ENCODE measurements at places on chromosomes 1 and 21.

DNA sequence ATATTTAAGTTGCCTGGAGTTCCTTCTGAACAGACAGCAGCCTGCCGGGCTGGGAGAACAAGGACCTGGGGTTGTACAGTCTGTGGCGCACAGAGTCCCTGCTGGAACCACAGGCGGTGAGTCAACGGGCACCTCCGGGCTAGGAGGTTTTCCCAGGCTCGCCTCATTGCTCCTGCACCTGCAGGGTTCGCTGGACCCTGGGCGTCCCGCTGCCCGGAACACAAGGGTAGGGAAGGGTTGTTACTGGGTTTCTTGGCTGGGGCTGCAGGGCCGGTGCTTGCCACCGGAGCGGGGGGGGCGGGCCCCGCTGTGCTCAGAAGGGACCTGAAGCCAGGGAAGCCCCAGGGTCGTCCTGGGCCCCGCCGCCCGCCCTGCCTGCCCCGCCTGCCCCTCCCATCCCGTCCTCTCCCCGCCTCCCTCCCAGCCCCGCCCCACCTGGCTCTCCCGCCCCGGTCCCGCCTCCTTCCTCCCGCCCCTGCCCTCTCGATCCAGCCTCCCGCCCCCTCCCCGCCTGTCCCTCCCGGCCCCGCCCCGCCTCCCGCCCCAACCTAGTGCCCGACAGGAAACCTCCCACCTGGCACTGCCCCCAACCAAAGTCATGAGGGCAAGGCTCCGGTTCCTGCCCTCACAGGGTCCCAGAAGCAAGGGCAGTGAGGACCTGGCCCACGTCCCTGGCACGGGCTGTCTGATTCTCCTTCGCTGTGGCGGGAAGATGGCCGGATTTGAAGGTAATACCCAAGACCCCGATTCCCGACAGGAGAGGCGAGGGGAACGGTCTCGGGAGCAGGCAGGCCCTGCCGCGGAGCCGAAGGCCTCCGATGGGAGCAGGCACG lies 6.8 kb downstream of the JMJD4 start:
- peak; percentile 29 for DNase-seq

DNA sequence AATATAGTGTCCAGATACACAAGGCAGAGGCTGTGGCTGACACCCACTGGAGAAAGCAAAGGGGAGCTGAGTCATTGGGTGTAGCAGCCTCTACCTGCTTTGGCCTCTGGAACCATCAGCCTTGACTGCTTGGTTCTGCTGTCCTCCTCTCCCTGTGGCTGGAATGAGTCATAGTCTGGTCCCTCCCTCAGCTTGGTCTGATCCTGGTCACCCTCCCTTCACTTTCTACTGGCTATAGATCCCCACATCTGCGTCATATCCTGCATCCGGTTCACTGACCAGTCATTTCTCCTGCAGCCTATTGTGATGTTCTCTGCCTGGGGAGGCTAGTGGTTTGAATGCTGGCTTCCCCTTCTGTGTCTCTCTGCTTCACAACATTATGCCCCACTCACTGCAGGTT lies 372.8 kb upstream of the DAB1 start:
- DNase-seq, result no peak

- DNase-seq, result peak; percentile 85
These were observed 6.5 kb downstream of the NR0B2 start for GRCh38 chr1:26907071-26907917.

GRCh38 chr21:42567214-42567555 lies 53.5 kb downstream of the SLC37A1 start:
- no peak for DNase-seq

- no peak for DNase-seq
These were observed 86.6 kb upstream of the DPH5 start for GRCh38 chr1:101112051-101112780.

DNA sequence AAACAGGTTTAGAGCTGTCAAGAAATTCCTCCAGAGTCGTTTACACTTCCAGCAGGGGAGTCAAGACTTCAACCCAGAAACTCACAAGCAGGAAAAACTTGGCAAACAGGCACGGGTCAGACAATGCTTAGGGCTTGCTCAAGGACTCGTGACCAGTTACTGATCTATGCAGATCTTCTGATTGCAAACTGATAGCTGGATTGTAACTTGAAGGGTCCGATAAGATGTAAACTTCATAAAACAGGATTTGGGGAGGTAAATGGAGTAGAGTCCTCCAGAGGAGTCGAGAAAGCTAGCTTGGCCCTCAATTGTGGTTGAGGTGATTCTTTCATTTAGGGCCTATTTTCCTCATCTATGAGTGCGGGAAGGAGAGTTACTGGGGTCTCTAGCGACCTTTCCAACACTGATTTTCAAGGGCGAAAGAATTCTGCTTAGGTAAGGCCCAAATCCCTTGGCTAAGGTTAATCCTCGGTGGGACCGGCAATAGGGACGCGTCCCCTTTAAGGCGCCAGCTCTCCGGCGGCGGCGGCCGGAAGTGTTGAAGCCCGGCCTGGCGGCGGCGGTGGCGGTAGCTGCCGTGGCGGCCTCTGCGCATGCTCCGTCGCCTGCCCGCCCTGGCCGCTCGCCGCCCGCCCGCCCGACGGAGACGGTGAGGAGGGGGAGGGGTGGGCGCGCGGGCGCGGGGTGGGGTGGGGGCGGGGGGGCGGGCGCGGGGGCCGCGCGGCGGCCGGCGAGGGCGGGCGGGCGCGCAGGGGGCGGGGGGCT lies at the start of gene GMEB1:
Gene GMEB1, plus strand, starts transcription at position 594 of the 765 bp plus-strand sequence. CDS start 14,829 bp downstream, outside the sequence.
- peak; percentile 79 for DNase-seq

DNA sequence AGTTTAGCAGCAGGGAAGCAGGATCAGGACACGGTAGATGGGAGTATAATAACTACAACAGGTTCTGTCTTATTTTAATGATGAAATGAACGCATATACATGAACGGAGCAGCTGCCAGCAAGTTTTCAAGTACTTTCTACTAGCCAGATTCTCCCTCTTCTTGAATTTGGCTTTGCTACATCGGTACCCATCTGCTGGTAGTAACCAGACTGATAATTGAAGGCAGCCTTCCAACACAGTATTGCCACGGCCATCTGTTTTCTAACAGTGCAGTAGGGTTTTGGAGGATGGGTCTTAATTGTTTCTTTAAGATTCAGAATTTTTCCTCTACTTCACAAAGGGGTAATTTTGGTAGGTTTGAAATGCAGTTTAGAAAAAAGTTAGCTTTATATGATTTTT lies 33.4 kb downstream of the CENPF start:
- no peak for DNase-seq

GRCh38 chr1:66876664-66877063 lies 48.0 kb downstream of the DNAI4 start:
- no peak for DNase-seq

- DNase-seq, result peak; percentile 76
These were observed 639 bp upstream of the DNAJB4 start for GRCh38 chr1:78003882-78004718.

DNA sequence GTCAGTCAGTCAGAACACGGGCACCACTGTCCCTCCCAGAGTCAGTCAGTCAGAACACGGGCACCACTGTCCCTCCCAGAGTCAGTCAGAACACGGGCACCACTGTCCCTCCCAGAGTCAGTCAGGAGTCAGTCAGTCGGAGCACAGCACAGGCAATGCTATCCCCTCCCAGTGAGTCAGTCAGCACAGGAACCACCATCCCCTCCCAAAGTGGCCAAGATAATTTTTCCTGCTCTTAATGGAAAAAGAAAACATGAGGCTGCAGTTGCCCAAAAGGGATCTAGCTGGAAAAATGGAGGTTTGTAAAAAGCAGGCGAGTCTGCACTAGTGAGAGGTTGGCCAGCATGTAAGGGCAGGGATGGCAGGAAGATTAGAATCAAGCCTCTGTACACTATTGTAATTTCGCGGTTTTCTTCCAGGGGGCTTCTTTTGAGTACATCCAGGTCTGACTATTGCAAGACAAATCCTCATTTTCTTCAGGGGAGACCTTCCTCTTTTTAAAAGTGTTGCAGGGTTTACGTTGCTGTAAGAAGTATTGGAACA lies 213.8 kb downstream of the SIPA1L2 start:
- peak; percentile 12 for DNase-seq

DNA sequence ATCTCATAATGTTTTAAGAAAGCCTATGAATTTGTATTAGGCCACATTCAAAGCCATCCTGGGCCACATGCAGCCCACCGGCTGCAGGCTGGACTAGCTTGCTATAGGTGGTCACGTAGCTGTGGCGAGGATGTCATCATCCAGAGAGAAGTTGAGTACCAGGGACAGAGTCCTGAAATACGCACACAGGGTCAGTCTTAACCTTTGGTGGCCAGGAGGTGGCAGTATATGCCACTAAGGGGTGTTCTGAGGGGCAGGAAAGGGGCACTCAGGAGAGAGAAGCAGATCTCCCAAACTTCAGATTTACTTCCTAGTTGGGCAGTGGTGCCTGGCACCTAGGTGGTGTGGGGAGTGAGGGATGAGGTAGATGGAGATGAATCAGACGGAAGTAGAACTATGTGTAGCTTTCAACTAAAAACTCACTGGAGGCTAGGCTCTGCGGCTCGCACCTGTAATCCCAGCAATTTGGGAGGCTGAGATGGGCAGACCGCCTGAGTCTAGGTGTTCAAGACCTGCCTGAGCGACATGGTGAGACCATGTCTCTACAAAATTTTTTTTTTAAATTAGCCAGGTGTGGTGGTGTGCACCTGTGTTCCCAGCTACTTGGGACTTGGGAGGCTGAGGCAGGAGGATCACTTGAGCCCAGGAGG lies 16.3 kb upstream of the CDK18 start:
- peak; percentile 71 for DNase-seq

- no peak for DNase-seq
These were observed 146.3 kb downstream of the NRIP1 start for GRCh38 chr21:14918527-14918926.

DNA sequence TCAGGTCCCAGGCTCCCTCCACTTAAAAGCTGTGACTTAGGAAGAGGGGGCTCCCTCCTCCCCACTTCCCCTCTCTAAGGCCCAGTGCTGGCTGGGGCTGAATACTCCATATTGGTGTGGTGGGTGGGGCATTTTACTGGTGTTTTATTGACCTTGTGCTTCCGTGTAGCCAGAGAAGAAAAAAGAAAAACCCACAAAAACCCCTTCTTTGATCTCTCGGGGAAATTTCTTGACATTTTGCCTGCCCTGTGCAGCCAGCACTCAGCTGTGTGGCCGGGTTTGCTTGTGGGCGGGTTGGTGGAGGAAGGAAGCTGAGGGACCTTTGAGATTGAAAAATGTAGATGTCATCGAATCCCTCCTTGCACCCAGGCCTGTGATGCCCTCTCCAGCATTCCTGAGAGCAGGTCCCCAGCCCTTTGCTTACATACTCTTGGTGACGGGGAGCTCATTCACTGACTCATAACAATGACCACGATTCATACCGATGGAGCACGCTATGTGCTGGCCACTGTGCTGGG lies 24.8 kb downstream of the TNFRSF8 start:
- DNase-seq, result no peak

Data from fibroblast of the aortic adventitia (primary cell).